ENCODE measurements at places on chromosomes 4 and X.

DNA sequence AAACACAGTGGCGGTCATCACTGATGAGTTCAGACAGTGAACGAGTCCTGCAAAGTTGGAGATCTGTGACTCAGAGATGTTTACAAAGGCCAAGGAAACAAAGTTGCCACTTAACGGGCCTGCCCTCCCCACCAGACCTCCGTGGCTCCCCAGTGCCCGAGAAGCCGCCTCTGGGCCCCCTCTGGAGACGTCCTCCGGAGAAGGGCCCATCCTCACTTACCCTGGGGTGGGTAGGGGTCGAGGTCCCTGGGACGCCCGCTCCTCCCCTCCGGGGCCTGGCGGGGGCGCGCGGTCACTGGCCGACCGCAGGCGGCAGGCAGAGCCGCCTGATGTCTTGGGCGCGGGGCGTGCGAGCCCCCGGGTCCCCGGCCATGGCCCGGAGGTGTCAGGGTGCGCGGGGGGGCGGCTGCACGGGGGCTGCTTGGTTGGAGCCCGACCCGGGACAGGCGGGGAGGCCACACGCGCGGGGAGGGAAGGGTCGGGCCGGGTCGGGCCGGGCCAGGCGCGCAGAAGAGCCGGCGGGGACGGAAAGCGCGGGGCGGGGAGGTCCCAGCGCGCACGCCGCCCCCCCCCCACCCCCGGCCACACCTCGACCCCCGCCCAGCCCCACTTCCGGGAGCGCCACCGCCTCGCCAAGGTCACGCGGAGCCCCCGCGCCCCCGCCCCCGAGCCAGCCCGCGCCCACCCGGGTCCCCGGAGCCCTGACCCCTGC, 529 bp downstream of the DHRSX start:
- DNase-seq = peak; percentile 80

- no peak for DNase-seq
These were observed 2039.9 kb upstream of the TENM3 start for GRCh38 chr4:180203349-180203748.

DNA sequence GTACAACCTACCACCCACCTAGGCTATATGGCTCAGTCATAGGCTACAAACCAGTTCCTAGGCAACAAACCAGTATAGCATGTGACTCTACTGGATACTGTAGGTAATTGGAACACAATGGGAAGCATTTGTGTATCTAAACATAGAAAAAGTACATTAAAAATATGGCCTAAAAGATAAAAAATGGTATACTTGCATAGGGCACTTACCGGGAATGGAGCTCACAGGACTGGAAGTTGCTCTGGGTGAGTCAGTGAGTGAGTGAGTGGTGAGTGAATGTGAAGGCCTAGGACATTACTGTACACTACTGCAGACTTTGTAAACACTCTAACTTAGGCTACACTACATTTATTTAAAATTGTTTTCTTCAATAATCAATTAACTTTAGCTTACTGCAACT, 139.2 kb upstream of the RBPJ start:
- DNase-seq = no peak

DNA sequence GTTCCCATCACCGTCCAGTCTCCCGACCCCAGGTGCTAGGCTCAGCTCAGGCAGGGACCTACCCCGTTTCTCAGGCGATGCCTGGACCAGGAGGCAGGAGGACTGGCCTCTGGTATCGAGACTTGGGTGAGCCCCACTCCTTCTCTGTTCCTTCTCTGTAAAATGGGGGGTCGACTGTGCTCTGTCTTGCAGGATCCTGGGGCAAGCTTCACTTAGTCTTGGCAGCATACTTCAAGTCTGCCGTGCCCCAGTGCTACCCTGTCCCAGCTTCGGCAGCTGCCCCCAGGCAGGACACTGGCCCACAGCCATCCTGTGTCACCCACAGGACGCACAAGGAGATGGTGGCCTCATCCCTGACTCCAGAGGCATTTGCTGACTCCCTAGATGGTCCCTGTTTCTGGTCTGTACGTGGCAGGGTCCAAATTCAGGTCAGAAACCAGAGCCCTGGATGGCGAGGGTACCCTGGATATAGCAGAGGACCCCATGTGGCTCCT, 7.0 kb upstream of the HAUS7 start:
- no peak for DNase-seq

GRCh38 chrX:107716118-107716684, 59.4 kb downstream of the TSC22D3 start:
- peak; percentile 74 for DNase-seq

GRCh38 chr4:15006416-15007024, 4.2 kb downstream of the CPEB2 start:
- no peak for DNase-seq

DNA sequence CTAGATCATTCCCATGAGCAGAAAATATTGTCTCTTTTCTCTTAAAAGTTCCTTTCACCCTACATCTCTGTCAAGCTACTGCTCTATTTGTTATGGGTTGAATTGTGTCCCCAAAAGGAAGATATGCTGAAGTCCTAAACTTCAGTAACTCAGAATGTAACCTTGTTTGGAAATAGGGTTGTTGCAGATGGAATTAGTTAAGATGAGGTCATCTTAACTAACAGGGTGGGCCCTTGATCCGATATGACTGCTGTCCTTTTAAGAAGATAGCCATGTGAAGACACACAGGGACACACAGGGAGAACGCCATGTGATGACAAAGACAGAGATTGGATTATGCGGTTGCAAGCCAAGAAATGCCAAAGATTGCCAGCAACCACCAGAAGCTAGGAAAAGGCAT, 12.8 kb upstream of the SLC39A8 start:
- DNase-seq = no peak

DNA sequence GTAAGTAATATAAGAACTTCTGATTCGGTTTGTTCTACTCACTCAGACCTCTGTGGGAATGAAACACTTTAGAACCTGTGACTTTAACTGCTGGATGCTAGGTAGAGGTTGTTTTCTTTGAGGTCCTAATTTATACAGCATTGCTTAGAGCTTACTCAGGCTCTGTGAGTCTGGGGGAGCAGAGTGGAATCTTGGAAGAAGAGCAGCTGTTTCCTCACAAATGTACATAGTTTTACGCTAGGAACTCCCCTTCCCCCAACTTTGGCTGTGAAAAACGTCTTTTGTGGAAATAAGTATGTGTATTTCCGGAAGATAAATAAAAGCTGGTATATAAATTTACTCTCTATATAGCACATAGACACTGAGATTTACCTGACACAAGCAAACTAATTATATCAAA, 141.4 kb downstream of the NAA11 start:
- DNase-seq = no peak

- no peak for DNase-seq
These were observed 141.9 kb downstream of the SLIT2 start for GRCh38 chr4:20393486-20394100.

- no peak for DNase-seq
These were observed 64.5 kb upstream of the PDE5A start for GRCh38 chr4:119693126-119693525.

- no peak for DNase-seq
These were observed 74.0 kb downstream of the FANCB start for GRCh38 chrX:14798805-14799397.

DNA sequence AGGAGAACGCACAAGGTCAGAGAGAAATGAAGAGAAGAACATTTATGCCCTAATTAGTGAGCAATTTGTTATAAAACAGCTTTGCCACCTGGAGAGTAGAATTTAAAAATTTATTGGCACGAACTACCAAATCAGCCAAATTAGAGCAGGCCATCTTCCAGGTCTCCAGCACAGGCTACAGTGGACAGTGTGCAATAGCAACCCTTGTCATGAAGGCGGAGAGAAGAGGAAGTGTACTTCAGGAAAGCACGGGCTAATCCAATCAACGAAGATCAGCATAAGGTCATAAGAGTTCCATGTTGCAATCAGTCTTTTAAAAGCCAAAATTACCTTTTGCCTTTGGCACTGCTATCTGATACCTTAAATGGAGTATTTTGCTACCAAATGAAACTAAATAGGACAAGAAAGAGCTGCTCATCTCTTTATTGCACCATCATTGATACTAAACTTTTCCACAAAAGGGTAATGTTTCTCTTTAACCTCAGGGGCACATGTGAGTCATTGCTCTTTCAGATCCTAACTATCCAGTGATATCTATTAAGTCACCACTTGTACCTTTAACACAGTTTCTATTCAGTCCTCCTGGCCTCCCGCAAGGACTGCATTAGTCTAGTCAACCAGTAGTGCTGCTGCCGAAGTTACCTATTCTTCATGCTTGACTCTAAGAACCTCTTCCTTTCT, 19.9 kb downstream of the ANK2 start:
- no peak for DNase-seq

- DNase-seq = peak; percentile 79
These were observed 4.5 kb upstream of the PLCXD1 start for GRCh38 chrX:276581-277201.

- DNase-seq = no peak
These were observed 93.1 kb upstream of the ESX1 start for GRCh38 chrX:104347860-104348259.

GRCh38 chrX:13101441-13102139, 57.2 kb upstream of the FAM9C start:
- DNase-seq = no peak

GRCh38 chrX:54695231-54695630, 102.8 kb downstream of the ITIH6 start:
- DNase-seq = no peak

- DNase-seq = no peak
These were observed 71.6 kb upstream of the NFKB1 start for GRCh38 chr4:102429553-102429952.

GRCh38 chr4:70651864-70652506, 14.3 kb downstream of the JCHAIN start:
- no peak for DNase-seq

- DNase-seq = peak; percentile 87
These were observed at the start of gene ARMCX1 for GRCh38 chrX:101550362-101550750. Gene ARMCX1 (plus strand): TSS chrX:101550547. CDS start chrX:101552931, 2,384 bp downstream.
